ENCODE measurements at places on chromosomes 5 and 9.
A peak's percentile ranks its signal among the peaks of the same experiment; 100 is the strongest.

DNA sequence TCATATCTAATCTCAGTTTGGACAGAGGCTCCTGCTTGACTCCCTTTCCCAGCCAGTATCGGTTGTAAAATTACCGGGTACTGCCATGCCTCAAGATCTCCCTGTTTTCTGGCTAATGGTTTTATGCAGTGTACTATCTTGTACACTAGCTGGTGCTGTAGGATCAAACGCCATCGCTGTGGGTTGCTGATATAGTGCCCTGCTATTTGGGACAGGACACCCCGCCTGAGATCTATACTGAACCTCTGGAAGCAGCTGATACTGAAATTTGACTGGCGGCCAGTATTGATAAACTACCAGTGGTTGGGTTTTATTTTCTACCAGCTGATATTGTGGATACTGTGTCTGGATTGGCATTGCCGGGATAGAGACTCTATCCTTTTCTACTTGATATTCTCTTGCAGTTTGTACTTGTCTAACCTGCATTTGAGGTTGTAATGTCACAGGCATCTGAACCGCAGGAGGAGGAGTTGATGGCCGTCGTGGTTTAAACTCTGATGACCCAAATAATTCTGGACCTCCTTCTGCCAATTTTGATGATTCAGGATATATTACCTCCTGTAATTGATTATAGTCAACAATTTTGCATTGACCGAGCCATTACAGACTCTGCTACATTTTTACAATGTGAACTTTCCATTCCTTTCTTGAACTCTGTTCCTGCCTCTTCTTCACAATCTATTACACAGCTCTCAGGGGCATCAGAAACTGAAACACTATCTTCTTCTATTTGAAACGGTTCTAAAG lies 112.5 kb upstream of the LARP1 start:
- DNase-seq: peak; percentile 24

DNA sequence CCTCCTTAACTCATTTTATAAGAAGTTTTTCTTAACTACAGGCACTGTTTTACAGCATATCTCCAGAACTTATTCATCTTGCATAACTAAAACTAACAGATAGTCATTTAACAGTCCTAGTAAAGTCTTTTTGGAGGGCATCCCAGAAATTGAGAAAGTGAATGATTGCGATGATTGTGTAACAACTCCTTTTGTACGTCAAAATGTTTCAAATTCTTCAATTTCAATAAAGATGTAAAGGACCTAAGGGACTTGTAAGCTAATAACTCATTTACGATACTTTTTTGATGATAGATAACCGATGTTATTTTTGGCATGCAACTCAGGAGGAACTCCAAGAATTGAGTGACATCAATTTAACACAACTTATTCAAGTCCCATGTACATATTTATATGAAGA lies 42.7 kb downstream of the SVEP1 start:
- DNase-seq: peak; percentile 10

DNA sequence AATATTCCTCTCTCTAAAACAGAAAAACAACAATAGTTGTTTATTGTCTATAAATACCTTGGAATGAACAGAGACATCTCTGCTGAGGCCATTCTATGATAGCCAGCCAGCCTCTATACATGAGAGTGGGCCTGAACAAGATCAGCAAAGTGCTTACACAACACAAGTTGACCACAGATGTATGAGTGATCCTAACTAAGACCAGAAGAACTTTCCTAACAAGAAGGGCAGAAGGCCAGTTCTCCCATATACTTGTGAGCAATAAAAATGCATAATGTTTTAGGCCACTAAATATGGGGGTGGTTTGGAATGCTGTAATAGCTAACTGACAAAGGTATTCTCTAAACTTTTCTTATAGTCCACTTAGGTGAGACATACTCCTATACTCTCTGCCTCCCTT lies 345.7 kb downstream of the SPATA31D1 start:
- no peak for DNase-seq

DNA sequence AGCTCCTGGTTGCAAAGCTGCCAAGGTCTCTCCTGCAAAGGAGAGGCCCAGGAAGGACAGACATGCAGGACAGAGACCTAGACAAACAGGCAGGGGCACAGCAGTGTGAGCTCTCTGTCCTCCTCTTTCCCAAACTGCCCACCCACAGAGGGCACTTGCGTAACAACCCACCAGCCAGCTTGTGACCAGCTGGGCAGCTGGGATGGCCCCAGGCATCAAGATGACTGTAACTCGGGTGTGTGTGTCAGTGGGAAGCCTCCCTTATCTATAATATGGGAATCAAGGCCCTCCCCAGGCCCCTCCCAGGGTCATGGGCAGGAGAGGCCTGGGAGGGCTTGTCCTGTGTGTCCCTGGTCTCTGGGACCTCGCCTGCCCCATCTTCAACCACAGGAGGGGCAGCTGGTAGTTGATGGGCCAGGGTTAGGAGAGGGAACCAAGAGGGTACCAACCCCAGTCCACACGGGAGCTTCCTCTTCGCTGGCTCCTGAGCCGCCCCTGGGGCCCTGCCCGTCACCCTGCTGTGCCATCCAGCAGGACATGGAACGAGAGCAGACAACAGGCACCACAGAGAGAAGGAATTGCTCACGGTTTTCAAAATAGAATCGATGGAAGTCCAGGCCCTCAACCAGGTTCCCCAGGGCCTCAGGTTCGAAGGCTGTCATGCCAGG lies 37.9 kb downstream of the SLC6A7 start:
- peak; percentile 75 for DNase-seq

GRCh38 chr9:89695441-89695891 lies 90.7 kb downstream of the GADD45G start:
- DNase-seq: no peak

GRCh38 chr9:105835721-105836120 lies 141.4 kb downstream of the TMEM38B start:
- no peak for DNase-seq

- DNase-seq: no peak
These were observed 663.8 kb upstream of the CDH9 start for GRCh38 chr5:27701931-27702903.

DNA sequence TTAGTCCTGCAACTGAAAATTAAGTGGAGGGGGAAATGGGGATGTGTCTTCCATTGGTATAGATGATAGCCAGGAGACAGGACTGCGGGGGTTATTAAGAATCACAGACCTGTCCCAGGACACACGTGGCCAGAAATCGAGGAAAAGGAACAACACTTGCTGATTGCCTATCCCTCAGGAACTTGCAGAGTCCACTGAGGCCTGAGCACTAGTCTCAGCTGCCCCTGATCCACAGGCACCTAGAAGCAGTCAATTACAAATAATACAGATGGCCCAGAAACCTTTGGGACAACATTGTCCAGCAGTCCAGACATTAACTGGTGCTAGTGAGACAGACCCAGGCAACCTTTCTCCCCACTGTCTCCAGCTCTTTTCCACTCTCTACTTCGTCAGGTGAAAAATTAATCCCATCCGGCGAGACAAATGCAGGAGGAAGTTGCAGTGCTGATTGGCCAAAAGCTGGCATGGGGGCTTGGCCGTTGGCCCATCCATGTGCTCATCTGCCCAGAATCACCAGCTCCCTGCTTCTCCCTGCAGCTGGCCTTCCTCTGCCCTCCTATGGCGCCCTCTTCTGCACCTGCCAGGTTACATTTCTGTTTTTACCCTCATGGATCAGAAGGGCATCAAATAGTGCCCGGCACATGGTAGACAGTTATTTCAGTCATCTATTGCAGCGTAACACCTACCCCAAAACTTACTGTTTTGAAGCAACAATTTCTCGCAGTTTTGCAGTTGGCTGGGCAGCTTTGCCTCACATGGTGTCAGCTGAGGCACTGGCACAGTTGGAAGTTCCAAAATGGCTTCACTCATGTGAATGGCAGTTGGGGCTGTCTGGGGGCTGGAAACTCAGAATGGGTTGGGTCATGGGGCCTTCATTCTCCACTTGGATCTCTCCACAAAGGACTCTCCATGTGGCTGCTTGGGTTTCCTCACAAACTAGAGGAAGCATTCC lies 3.6 kb upstream of the B4GALT1 start:
- DNase-seq: no peak

- DNase-seq: no peak
These were observed 314.2 kb upstream of the DAP start for GRCh38 chr5:11075035-11075805.

- DNase-seq: no peak
These were observed 19.1 kb downstream of the EXOC3 start for GRCh38 chr5:462051-462481.

DNA sequence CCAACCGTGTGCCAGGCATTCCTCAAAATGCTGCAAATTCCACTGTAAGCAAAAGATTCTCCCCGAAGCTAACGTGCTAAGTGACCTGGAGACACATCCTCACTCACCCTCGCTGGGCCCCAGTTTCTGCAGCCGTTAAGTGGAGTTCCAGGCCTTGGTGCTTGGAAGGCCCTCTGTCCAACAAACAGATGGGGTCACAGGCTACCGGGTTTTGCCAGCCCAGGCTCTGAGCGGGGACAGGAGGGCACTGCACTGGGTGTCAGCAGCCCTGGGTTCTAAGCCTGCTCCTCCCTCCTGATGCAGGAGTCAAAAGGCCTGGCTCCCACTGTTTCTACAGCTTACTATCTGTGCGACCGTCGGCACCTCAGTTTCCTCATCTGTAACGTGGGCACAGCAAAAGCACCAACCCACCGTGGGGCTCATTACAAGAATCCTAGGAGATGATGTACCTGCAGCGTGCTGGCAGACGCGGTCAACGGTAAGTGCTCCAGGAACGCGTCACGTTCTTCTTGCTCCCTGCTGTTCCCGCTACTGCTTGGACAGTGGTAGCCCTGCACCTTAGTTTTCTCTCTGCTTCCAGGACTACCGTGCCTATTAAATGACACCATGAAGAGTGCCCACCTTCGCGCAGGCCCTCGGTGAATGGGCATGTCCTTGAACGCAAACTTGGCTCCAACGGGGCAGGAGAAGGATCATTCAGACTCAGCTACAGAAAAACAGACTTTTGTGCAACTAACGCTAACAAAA lies 84.8 kb downstream of the ADAMTS2 start:
- no peak for DNase-seq

- no peak for DNase-seq
These were observed 26.6 kb downstream of the MORN5 start for GRCh38 chr9:122186301-122186700.

DNA sequence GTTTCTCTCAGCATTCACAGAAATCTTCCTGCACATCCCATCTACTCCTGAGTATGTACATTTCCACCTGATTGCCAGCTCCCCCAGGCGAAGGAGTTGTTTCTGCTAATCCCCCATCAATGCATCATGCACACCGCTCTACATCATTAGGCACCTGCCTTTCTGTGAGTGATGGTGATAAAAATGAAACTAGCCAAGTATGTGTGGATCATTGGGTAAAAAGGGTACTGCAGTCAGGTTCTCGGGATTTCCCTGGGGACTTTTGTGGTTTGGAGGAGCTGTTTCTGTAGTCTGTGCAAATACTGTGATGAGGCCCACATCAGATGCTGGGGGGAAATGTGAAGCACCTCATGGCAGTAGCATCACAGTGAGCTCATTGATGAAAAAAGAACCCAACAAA lies 30.4 kb downstream of the CAMK4 start:
- DNase-seq: no peak

GRCh38 chr5:177557041-177557647 lies 2.8 kb upstream of the FAM193B start:
- no peak for DNase-seq

DNA sequence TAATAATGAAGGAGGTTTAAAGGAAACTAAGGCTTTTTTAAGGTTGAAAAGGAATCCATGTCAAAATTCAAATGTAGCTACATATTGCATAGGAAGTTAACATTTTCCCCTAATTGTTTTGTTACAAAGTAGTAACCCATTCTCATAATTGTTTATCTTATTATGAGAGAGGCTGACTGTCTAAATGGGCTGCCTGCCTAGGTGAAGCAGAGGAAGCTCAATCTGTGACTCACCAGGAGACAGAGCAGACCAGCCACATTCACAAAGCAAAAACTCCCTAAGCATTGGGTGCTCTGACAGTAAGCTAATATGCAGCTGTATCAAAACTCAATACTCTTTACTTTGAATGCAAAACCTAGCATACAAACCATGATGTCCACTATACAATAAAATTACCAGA lies 208.5 kb downstream of the ROR2 start:
- peak; percentile 24 for DNase-seq

GRCh38 chr9:116566677-116567488 lies 120.2 kb upstream of the TRIM32 start:
- DNase-seq: no peak

DNA sequence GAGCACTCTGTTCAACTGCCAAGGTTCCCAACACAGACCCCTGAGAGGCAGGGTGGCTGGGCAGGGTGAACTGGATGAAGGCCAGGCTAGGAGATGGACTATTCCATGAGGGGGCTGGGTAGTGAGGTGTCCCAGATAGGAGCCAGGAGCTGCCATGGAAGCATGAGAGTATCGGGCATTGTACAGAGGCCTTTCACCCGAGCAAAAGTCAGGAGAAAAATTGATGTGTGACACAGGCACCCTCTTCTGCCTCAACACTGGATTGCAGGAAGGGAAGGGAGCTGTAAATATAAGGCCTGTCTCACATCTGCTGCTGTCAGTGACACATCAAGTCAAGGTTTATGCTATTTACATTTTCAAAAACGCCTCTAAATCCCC lies 74.6 kb downstream of the UBAP1 start:
- DNase-seq: no peak

- DNase-seq: no peak
These were observed 2.7 kb upstream of the CXXC5 start for GRCh38 chr5:139645430-139645871.

- DNase-seq: peak; percentile 13
These were observed 960 bp downstream of the CANX start for GRCh38 chr5:179699616-179700237.

GRCh38 chr5:79872291-79872690 lies 118.8 kb downstream of the MTX3 start:
- DNase-seq: no peak

- peak; percentile 85 for DNase-seq
These were observed 2.8 kb downstream of the OR1L8 start for GRCh38 chr9:122580360-122580759.

DNA sequence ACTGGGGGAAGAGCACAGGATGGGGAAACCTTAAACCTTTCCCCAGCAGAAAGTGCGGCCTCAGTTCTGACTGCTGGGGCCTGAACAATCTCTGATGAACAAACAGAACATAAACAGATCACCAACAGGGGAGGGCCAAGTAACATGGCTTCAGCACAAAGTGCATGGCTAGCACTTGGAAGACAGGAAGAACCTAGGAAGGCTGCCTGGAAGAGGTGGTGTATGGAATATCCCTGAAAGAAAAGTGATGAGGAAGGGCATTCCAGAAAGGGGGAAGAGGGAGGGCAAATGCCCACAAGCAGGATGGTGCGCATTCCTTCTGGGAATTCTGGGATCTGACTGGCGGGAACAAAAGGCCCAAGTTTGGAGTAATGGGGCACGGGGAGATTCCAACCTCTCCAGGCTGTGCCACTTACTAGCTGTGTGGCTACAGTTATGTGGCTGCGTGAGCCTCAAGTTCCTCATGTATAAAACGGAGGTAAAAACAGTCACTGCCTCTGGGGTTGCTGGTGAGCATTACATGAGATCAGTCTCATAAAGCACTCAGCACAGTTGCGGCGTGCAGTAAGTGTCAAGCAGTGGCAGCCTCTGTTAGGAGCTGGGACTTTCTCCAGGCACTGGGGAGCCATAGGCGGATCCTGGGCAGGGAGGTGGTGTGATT lies 1.6 kb downstream of the PDGFRB start:
- DNase-seq: peak; percentile 31

Data from trophoblast cell (in vitro differentiated cells and primary cell).